IMR-90 (cell line): ENCODE measurements at places on chromosomes 2 and 18.

GRCh38 chr2:33085646-33086045, 138.9 kb downstream of the LTBP1 start:
- DNase-seq, result no peak
- H3K27me3 ChIP-seq, result no peaks in the 10 kb centered on the region
- H3K4me1 ChIP-seq, result peaks cover 10% of the 10 kb centered on the region
- H3K4me3 ChIP-seq, result no peak overlapping the region
- no peaks in the 10 kb centered on the region for H3K36me3 ChIP-seq

DNA sequence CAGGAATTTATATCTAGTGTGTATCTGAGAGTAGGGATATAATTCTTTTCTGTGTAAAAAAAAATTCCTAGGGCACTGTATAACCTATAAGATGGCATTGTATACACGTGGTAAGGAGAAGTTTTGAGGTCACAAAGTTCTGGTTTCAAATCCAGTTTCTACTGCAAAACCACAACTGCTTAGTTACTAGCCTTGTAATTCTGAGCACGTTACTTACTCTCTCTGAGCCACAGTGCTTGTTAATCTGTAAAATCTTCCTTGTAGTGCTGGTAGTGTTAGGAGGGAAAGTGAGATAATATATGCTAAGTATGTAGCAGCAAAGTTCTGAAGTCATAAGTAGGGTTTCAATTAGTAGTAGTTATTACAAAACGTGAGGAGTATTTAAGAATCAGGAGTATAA, 175.4 kb downstream of the SATB2 start:
- no peak overlapping the region for H3K27ac ChIP-seq
- no peaks in the 10 kb centered on the region for H3K27me3 ChIP-seq
- H3K4me3 ChIP-seq, result no peak overlapping the region
- H3K4me1 ChIP-seq, result no peaks in the 10 kb centered on the region

DNA sequence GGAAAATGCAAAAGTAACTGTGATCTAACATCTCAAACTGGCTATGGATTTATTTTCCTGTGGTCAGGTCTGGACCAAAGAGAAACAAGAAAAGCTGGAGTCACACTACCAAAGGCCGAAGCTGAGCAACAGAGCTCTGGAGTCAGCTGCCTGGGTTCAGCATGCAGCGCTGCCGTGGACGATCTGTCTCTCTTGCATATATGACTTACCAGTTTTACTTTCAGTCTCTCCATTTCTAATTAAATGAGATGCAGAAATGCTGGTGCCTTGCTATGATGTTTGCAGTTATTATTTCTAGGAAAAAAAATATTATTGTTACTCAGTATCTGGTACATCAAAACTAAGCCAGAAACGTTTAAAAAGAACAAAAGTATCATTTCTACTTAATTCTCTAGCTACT, 813.2 kb downstream of the RNF144A start:
- no peak overlapping the region for H3K27ac ChIP-seq
- no peaks in the 10 kb centered on the region; the same call in 1 of the 2 replicates for H3K4me1 ChIP-seq
- H3K36me3 ChIP-seq, result no peaks in the 10 kb centered on the region
- H3K4me3 ChIP-seq, result no peak overlapping the region

- no peak overlapping the region for H3K4me3 ChIP-seq
- DNase-seq, result no peak
- H3K27ac ChIP-seq, result no peak overlapping the region
- H3K36me3 ChIP-seq, result no peaks in the 10 kb centered on the region
- H3K27me3 ChIP-seq, result no peaks in the 10 kb centered on the region
Measured at GRCh38 chr18:64620971-64621560, 472.2 kb upstream of the LINC00305 start.

DNA sequence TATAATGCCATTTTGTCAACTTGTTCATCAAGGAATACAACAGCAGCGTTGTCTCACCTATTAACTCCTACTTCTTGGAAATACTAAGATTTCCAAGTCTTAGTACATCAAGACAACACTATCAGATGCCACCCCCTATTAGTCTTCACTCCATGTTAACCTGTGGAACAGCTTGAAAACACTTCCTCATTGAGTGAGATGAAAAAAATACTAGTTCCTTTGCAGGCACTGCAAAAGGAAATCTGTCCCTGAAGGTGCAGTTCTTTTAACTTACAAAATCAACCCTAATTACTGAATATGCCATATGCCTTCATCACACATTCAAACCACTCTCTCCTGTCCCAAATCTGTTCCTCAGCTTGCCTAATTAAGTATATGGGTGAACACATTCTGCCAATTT, 4.0 kb downstream of the CWC22 start:
- no peaks in the 10 kb centered on the region for H3K27me3 ChIP-seq
- H3K4me1 ChIP-seq, result no peaks in the 10 kb centered on the region
- DNase-seq, result no peak
- H3K4me3 ChIP-seq, result no peak overlapping the region
- no peak overlapping the region for H3K27ac ChIP-seq
- H3K36me3 ChIP-seq, result no peaks in the 10 kb centered on the region

DNA sequence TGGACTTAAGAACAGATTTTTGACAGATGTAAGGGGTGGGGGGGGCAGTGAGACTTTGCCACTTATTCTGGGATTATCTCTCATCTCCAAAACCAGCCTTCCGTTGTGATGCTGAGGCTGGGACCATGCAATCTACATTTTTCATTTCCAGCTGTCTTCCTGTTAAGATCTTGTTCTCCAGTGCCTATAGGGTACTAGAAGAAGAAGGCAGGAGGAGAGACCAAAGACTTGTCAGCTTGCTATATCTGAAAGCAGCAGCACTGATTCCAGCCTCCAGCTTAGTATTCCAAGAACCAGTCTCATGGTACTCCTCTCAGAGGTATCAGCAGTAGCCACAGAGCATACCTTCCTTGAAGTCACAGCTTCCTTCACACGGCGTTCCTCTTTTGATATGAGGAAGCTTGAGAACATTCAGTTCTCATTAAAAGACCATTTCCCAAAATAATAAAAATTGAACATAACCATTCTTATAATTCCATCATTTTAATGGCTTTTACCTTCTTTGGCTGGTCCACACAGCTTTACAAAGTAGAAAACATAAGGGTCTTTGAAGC, 49.8 kb downstream of the USP34 start:
- no peak for DNase-seq
- H3K4me3 ChIP-seq, result no peak overlapping the region
- H3K36me3 ChIP-seq, result peaks cover 7% of the 10 kb centered on the region; the same call in 1 of the 2 replicates
- peaks cover 4% of the 10 kb centered on the region for H3K4me1 ChIP-seq
- H3K27me3 ChIP-seq, result no peaks in the 10 kb centered on the region

GRCh38 chr2:127187081-127187775, 32.9 kb downstream of the CYP27C1 start:
- DNase-seq, result no peak
- no peaks in the 10 kb centered on the region for H3K36me3 ChIP-seq
- H3K4me1 ChIP-seq, result no peaks in the 10 kb centered on the region
- no peak overlapping the region for H3K4me3 ChIP-seq

DNA sequence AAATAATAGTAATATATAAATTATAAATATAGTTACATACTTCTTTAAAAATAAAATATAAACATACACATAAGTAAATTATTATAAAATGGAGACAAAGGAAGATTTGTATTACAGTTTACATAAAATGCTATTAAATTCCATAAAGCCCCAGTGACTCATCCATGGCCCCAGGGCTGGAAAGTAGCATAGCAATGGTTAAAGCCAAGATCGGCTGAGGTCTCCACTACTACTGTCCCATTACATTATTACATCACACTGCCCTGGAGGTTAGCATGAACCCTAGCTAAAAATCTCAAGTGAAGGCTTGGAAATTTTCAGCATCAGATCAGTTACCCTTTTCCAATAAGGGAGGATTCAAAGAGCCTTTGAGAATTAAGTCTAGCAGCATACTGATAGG, 936.2 kb downstream of the DSC3 start:
- no peak overlapping the region for H3K4me3 ChIP-seq
- no peaks in the 10 kb centered on the region for H3K36me3 ChIP-seq
- H3K4me1 ChIP-seq, result no peaks in the 10 kb centered on the region
- no peak overlapping the region for H3K27ac ChIP-seq
- no peaks in the 10 kb centered on the region for H3K27me3 ChIP-seq

DNA sequence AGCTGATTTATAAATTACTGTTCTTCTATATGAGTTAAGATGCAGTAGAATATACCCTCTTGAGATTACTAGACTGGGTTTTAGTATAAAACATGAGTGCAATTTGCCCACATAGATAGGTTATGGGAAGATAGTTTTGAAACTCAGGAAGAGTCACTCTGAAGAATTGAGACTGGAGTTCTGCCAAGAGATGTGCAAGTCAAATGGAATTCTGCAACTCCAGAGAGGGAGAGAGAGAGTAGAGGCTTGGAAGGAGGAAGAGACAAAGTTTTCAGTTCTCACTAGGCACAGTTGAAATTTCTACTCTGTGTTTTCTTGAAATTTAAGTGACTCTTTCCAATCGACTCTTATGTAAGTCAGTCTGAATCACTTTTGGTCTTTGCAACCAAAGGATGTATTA, 878.8 kb downstream of the TSN start:
- H3K36me3 ChIP-seq, result no peaks in the 10 kb centered on the region
- H3K27me3 ChIP-seq, result no peaks in the 10 kb centered on the region

DNA sequence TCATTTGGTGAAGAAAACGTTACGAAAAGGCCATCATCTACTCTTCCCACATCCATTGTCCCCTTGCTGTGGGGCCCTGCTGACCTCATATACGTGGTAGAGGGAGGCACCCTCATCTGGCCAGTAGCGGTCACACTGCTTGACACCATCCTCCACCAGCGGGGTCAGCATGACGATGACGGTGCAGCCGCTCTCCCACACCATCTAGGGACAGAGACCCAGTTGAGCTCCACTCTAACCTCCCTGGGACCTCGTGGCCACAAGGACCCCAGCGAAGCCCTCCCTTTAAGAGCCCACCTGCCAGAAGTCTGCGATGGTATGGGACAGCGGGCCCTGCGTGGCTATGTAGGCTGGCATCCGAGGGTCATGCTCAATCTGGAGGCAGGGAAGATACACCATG, 13.1 kb downstream of the PTPRN start:
- H3K36me3 ChIP-seq, result no peaks in the 10 kb centered on the region
- DNase-seq, result no peak
- no peaks in the 10 kb centered on the region for H3K27me3 ChIP-seq
- no peak overlapping the region for H3K27ac ChIP-seq

DNA sequence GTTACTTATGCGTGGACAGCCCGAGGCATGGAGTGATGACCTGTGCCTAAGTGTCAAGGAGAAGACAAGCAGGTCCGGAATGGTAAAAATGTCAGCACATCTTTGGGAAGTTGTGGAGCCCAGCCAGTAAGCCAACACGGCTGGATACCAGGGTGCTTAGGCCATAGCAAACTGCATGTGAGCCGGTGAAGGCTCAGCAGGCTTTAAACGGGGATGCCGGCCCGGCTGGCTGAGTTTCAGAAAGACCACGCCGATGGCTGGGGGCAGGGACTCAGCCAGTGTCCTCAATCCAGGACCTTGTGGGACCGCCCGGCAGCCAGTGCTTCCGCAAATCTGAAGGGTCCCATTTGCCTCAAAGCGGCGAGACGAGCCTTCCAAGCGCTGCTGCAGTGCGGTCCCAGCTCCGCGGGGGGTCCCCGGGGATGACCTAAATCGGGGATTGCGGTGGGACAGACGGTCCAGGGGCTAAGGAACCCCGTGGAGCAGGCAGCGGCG, 946 bp upstream of the AGAP1 start:
- H3K36me3 ChIP-seq, result no peaks in the 10 kb centered on the region
- H3K27me3 ChIP-seq, result 0 out of 2 replicates have a peak, but pooled peaks cover 2% of the 10 kb centered on the region
- peaks cover 11% of the 10 kb centered on the region for H3K4me1 ChIP-seq
- no peak for DNase-seq
- H3K27ac ChIP-seq, result no peak overlapping the region

GRCh38 chr2:118849226-118850167, 2.0 kb upstream of the EN1 start:
- H3K4me1 ChIP-seq, result no peaks in the 10 kb centered on the region
- no peak overlapping the region for H3K4me3 ChIP-seq
- no peak for DNase-seq
- H3K27me3 ChIP-seq, result peaks cover 91% of the 10 kb centered on the region
- no peak overlapping the region for H3K27ac ChIP-seq

DNA sequence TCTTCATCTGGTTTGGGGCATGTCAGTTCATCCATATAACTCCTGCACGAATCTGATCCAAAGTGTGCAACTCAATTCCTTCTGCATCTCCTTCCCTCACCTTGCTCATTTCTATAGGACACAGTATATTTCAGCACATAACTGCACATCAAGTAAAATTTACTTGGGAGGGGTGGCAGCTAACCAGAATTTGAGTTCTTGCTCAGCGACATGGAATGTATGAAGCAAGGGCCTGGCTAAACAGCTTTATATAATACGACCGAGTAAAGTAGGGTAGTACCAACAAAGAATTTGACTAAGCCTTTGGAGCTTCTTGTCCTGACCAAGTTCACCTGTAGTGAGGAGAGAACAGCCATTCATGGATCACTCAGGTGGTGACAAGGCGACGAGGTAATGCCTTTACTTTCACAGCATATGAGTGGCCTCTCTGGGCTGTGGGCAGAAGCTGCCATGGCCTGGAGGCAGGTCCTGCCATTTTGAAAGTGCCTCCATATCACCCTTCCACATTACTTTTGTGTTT, 570.2 kb upstream of the TNP1 start:
- H3K4me1 ChIP-seq, result peaks cover 33% of the 10 kb centered on the region
- no peaks in the 10 kb centered on the region for H3K27me3 ChIP-seq
- no peaks in the 10 kb centered on the region for H3K36me3 ChIP-seq
- H3K4me3 ChIP-seq, result no peak overlapping the region
- DNase-seq, result peak; percentile 66

GRCh38 chr2:2682700-2683342, 351.7 kb upstream of the MYT1L start:
- H3K4me3 ChIP-seq, result no peak overlapping the region
- H3K4me1 ChIP-seq, result no peaks in the 10 kb centered on the region
- H3K36me3 ChIP-seq, result no peaks in the 10 kb centered on the region
- no peak for DNase-seq
- no peak overlapping the region for H3K27ac ChIP-seq

DNA sequence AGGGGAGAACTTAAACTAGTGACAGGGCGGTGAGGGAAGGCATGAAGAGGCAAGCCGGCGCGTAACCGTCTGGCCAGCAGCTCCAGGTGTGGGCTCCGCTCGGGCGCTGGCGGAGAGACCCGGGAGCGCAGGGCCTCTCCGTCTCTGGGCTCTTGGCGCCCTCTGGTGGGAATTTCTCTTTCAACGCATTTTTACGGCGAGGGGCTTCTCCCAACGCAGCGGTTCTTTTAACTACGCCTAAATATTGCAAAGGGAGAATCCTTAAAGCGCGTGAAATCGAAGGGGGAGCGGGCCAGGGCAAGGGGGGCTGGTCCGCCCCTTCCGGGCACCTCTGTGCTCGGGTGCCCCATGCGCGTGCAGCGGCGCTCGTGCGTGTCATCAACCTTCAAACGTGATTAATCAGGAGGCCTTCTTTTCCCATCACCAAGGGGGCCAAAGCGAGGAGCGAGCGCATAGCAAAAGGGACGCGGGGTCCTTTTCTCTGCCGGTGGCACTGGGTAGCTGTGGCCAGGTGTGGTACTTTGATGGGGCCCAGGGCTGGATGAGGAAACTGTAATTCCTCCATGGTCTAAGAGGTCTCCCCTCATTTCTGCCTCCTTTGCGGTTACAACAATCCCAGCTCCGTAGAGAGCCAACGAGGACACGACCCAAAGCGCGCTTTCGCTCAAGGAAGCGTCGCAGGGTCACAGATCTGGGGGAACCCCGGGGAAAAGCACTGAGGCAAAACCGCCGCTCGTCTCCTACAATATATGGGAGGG, 762 bp upstream of the GAD1 start:
- H3K36me3 ChIP-seq, result no peaks in the 10 kb centered on the region
- no peak overlapping the region for H3K4me3 ChIP-seq
- peak; percentile 21 for DNase-seq
- peaks cover 76% of the 10 kb centered on the region for H3K27me3 ChIP-seq
